ENCODE measurements at places on chromosomes 12 and 14. TPM values are rescaled to one million over a fixed set of nuclear protein-coding genes. Genes with fewer than 3 reads are reported as not detected.

The CIDEB gene
- total RNA-seq = 2.0 TPM

The JAG2 gene
- 21.2 TPM for total RNA-seq

The TAS2R20 gene
- 6.9 TPM for total RNA-seq

The CMA1 gene
- total RNA-seq = not detected

The ADCY6 gene
- 25.7 TPM for total RNA-seq

The AKAP5 gene
- 37.5 TPM for total RNA-seq

The COQ6 gene
- 18.8 TPM for total RNA-seq

The LPAR5 gene
- 0.41 TPM for total RNA-seq

Measured in frontal cortex (tissue), 4 donors.